ENCODE measurements at places on chromosomes 3 and 15.

GRCh38 chr15:88571852-88572259 lies 25.4 kb upstream of the DET1 start:
- DNase-seq, result no peak

GRCh38 chr15:60083318-60083717 lies 79.2 kb downstream of the FOXB1 start:
- DNase-seq, result no peak

GRCh38 chr3:32847528-32847927 lies 29.7 kb downstream of the TRIM71 start:
- DNase-seq, result no peak

- DNase-seq, result no peak
Measured at GRCh38 chr15:71044006-71044405, 71.3 kb upstream of the THSD4 start.

- no peak for DNase-seq
Measured at GRCh38 chr3:104032283-104032682, 1334.4 kb upstream of the ALCAM start.

DNA sequence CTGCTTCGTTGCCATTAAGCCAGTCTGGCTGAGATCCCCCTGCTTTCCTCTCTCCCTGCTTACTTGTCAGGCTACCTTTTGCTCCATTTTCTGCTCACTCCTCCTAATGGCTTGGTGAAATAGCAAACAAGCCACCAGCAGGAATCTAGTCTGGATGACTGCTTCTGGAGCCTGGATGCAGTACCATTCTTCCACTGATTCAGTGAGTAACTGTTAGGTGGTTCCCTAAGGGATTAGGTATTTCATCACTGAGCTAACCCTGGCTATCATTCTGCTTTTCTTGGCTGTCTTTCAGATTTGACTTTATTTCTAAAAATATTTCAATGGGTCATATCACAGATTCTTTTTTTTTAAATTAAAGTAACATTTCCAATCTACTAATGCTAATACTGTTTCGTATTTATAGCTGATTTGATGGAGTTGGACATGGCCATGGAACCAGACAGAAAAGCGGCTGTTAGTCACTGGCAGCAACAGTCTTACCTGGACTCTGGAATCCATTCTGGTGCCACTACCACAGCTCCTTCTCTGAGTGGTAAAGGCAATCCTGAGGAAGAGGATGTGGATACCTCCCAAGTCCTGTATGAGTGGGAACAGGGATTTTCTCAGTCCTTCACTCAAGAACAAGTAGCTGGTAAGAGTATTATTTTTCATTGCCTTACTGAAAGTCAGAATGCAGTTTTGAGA lies 25.0 kb downstream of the CTNNB1 start:
- DNase-seq, result no peak
